ENCODE measurements at places on chromosomes 5 and 9.

- no peak for DNase-seq
These were observed 139.8 kb downstream of the NUDT12 start for GRCh38 chr5:103422756-103423155.

DNA sequence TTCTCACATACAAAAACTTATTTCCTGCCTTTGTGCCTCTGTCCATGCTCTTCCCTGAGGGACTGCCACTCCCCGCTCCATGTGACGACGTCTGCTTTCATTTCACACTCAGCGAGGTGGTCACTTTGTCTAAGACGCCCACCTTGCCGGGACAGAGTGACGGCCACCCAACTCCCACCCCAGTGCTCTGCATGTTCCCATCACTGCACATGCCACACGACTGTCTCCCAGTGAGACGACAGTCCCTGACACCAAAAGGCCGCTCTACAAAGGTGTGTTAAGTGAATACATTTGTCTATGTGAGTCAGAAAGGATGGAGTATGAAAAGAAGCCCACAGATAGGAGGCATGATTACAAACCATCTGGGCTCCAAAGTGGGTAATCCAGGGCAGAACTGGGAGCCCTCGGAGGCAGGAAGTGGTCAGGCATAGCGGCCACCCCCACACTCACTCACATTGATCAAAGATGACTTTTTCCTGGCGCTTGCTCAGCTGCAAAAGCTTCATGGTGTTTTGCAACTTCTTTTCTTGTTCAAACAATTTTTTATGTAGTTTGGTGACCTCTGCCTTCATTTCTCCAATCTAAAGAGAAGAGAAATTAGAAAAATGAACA is 185.8 kb downstream of the CDK5RAP2 start:
- peak; percentile 86 for DNase-seq

DNA sequence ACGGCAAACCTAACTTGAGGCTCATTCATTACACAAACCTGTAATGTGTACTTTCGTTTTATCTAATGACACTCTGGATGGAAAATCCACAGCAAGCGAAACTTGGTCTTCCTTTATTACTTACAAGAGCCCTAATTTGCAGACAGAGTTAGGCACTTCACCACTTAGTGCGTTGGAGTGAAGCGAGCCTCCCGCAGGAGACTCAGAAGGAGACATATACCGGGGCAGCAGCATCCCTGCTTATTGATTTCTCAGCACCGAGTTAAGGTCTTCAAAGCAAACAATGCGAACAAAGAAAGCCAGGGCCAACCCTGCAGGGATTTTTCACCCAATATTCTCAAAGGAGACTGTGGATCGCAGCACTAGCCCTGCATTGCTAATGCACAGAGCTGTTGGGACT is 28.6 kb downstream of the LSM11 start:
- DNase-seq: no peak

GRCh38 chr5:131810510-131811249 is 13.9 kb upstream of the FNIP1 start:
- no peak for DNase-seq

DNA sequence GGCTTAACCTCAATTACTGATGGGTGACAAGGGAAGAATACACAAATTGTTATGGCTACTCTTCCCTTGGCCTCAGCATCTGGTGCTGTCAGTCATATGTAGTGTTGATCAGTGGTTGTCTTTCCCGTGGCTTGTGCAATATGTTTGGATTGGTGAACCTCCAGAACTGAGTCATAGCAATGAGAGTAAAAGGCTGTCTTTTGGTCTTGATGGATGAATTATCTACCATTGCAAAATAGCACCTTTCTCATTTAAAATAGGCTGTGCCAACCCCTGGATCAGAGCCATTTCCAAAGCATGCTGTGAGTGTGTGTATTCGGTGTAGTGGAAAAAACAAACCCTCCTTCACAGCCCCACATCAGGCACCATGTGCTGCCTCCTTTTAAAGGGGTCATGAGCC is 14.6 kb upstream of the F2R start:
- peak; percentile 71 for DNase-seq

DNA sequence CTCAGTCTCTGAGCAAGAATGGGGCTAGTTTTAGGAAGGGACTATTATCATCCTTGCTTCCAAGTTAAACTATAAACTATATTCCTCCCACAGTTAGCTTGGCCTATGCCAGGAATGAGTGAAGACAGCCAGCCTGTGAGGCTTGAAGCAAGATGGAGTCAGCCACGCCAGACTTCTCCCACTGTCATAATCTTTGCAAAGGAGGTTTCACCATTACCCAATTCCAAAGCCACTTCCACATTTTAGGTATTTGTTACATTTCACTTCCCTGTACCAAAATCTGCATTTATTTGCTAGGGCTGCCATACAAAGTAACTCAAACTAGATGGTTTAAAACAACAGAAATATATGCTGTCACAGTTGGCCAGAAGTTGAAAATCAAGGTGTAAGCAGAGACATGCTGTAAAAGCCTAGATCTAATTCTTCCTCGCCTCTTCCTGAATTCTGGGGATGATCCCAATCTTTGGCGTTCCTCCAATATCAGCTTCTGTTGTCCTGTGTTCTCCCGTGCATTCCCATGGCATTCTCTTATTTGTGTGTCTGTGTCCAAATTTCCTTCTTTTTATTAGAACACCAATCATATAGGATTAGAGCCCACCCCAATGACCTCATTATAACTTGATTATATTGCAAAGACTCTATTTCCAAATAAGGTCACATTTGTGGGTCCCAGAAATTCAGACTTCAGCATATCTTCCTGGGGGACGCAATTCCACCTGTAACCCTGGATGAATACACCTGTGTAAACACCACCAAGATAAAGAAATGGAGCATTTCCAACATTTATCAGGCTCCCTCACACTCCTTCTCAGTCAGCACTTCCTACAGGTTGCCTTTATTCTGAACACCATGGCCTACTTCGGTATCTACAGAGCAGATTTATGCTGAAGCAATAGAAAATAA is 126.8 kb downstream of the GCNT1 start:
- DNase-seq: no peak

DNA sequence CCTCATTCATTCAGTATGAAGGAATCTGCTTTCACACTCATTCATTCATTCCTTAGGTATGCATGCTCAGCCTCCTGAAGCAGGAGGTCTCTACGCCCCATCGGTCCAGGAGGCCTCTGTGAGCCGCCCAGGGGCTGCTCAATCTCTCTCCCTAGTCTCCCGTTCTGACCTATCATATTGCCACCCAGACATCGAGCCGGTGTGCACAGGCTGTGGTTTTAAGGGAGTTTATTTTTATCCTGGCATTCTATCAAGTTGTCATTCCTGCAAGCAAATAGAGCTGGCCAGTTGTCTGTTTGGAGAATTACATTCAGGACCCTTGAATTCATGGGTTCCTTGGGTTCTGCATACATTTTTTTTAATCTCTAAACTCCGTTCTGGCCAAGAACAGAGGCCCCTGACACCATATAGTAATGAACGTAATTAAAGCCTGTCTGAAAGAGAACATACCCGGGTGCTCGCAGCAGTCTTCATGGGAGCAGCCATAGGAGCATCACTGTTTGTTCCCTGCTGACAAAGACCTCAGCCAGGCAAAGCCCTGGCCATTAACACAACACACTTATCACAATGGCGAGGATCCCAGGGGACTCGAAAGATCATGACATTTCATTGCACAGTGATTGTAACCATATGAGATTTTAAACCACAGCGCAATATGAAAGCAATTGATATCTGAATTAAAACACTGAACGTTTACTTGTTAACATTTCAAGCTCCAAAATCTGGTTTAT is 80.9 kb downstream of the ADAMTS16 start:
- DNase-seq: no peak

DNA sequence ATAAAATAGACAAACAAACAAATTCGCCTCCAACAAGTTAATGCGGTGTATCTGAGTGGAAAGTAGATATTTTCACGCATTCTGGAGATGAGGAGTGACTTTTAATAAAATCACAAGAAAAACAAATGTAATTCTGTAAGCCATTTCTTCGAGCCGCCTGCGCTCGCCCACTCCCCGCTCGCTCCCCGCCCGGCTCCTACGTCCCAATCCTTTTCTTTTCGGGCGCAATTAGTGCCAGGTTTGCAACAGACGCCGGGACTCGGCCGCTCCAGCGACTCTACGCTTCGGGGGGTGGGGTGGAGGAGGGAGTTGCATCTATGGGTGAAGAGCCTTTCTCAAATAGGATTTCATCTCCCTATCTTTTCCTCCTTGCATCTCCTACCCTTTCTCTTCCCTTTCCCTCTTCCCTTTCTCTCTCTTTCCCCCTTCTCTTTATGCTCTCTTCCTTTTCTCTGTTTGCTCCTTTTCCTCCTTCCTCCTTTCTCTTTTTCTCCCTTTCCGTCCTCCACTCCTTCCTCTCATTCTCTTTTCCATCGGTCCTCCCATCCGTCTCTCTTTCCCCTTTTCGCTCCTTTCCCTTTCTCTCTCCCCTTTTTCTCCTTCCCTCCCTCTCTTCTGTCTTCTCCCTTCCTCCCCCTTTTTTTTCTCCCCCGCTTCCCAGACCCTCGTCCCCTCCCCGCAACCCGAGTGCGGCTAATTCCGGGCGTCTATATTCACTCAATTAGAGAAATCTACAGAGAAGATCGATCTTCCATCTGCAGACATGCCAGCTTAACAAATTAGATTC is 6.1 kb upstream of the OTP start:
- no peak for DNase-seq

- DNase-seq: peak; percentile 56
These were observed 53.2 kb downstream of the ZNF474 start for GRCh38 chr5:122182491-122182921.

- DNase-seq: peak; percentile 62
These were observed 244.4 kb upstream of the TUT7 start for GRCh38 chr9:86598411-86599239.

- DNase-seq: no peak
These were observed 15.7 kb downstream of the BRD3OS start for GRCh38 chr9:134040781-134041648.

- no peak for DNase-seq
These were observed 54.1 kb downstream of the MRPS30 start for GRCh38 chr5:44862808-44863207.

DNA sequence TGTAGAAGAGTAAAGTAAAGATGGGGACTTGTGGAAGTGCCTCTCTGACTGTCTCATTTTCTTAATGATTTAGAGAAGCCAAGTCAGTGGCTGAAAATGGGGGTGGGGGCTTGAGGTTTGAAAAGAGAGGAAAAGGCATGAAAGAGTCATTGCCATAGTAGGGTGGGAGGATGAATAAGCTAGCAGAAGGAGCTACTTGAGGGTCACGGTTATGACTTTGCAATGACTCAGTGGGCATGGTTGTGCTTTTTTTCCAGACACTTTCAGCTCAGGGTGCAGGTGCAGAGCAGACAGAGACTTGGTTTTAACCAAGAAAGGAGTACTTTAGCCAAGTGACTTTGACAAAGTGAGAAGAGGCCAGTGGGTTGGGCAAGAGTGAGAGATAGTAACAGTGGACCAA is 117.8 kb downstream of the PTTG1 start:
- no peak for DNase-seq

GRCh38 chr5:158856794-158857193 is 242.9 kb downstream of the EBF1 start:
- no peak for DNase-seq

GRCh38 chr5:173839117-173839713 is 48.9 kb upstream of the CPEB4 start:
- no peak for DNase-seq

GRCh38 chr5:137034764-137035479 is 464.2 kb downstream of the SPOCK1 start:
- DNase-seq: no peak

GRCh38 chr5:169201597-169201996 is 99.3 kb downstream of the SLIT3 start:
- no peak for DNase-seq

DNA sequence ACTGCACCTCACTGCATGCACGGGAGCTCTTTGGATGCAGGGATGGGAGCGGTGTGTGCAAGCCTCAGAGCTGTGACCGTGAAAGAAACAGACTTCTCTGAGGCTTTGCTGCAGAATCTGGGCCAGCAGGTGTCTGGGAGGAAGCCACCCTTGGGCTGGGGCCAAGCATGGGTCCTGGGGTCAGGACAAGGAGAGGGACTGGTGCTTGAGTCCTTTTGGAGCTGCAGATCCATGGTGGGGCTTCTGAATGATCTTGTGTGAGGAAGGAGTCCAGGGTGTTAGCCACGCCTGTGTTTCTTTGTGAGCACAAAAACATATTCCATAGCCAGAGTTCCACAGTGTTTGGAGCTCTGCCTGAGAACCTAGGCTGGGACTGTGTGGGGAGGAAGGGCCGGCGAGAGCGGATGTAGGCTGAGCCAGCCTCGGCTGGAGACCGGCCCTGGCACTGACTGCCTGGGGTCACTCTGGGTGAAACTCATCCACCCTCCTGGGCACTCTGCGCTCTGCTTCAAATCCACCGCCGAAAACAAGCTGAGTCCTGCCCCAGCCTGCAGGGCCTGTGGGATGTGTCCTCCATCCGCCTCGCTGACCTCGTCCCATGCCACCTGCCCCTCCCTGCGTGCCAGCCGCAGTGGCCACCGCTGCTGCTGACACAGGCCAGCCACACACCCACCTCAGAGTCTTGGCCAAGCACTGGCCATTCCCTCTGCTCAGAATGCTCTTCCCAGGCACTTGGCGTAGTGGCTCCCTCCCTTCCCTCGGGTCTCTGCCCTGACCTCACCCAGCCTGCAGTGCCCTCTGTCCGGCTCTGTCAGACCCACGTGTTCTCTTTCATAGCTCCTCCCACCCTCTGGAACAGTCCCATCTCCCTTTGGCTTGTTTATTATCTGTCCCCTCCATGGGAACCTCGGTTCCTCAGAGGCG is 26.7 kb downstream of the ERGIC1 start:
- no peak for DNase-seq

GRCh38 chr5:32388432-32389129 is 56.0 kb downstream of the ZFR start:
- DNase-seq: no peak

GRCh38 chr9:136765041-136765440 is 723 bp upstream of the LCN15 start:
- no peak for DNase-seq

GRCh38 chr5:22306011-22306410 is 547.1 kb downstream of the CDH12 start:
- DNase-seq: no peak

- peak; percentile 65 for DNase-seq
These were observed 220.9 kb downstream of the ACTL7B start for GRCh38 chr9:108634672-108635462.

- DNase-seq: no peak
These were observed 4.7 kb downstream of the CXXC5 start for GRCh38 chr5:139652788-139653241.

DNA sequence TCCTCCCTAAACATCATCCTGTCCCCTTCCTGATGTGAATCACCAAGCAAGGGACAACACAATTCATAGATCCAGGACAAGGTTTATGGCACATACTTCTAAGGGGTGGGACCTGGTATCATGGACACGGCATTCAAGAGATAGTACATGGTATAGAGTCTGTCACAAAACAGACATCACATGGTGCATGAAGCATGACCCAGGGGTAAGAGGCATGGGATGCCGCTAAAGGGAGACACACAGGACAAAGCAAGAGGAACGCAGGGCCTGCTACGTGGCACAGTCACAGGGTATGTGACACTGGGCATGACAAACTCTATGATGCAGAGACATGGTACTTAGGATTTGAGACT is 20.7 kb downstream of the GSN start:
- no peak for DNase-seq

Data from fibroblast of skin of left quadriceps (primary cell).